ENCODE measurements at places on chromosomes 11 and 22. TPM values are rescaled to one million over a fixed set of nuclear protein-coding genes. Genes with fewer than 3 reads are reported as not detected.

OR51I1 gene
- total RNA-seq: not detected

SAA1 gene
- 18.2 TPM for total RNA-seq

PAX6 gene
- total RNA-seq: 1.0 TPM

APOA4 gene
- not detected for total RNA-seq

Data from mammary epithelial cell (primary cell).